ENCODE measurements at places on chromosomes 1 and 21.

GRCh38 chr1:46288485-46289133 is 14.8 kb downstream of the LRRC41 start:
- DNase-seq = no peak

GRCh38 chr1:55053265-55053954 is 14.1 kb downstream of the PCSK9 start:
- DNase-seq = no peak

DNA sequence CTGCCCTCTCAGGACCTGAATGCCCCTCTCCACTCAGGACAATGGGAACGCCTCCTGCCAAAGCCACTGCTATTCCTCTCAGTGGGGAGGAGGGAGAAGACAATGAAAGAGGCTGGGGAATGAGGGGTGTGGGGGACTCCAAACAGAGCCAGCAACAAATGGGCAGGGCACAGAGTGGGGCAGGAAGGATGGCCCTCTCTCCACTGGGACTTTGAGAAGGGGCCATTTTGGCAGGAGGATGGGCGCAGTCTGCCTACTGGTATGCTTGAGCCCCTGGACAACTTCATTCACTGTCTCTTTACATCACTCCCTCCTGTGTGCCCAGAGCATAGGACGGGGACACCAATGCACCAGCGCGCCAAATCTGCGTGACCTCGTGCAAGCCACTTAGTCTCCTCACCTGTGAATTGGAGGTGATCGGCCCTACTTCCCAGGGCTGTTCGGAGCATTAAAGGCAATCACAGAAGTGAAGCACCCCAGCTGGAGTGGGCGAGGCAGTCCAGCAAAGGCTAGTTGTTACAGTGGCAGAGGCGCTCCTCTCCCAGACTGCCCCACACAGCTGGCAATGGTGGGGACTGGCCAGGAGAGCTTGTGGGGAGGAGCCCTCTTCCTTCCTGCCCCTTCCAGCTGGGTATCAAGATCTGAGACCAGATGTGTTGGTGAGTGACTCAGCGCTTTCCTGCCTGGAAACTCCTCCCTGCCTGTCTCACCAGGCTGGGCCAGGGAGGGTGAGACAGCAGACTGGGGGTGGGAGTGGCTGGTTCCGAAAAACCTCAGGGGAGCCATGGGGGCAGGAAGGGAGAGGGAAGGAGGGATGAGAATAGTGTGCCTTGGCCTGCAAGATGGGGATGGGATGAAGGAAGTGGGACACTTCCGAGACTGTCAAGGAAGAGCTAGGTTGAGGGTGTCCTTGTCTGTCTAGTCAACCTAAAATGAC is 22.4 kb upstream of the SYNC start:
- no peak for DNase-seq

- DNase-seq = no peak
Observed at GRCh38 chr1:47395433-47395832, 20.7 kb upstream of the FOXE3 start.

DNA sequence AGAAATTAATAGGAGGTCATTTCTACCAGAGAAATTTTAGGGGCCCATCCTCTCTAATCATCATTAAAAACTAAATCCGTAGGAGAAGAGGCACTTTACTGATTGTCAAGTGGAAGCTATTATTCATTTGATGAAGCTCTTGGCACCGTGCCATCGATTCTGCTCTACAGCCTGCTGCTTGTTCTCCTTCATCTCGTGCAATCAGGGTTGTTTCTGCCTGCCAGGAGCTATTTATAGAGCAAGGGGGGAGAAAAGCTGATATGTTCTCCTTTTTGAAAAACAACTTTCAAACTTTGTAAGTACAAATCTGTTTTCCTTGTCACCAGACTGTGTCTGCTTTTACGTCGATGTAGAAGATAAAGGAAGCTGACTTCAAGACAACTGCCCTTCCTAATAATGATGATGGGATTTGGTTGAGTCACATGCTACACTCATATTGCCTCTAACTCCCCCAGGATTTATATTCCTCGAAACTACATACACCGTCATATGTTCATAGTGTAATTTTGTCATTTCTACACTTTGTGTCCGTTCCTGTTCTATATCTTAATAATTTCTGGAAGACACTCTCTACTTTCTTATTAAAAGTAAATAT is 169.6 kb upstream of the LHX8 start:
- DNase-seq = peak; percentile 20

- no peak for DNase-seq
Observed at GRCh38 chr1:116871779-116872146, 38.0 kb upstream of the PTGFRN start.

GRCh38 chr1:214793708-214794107 is 190.7 kb downstream of the CENPF start:
- DNase-seq = no peak

DNA sequence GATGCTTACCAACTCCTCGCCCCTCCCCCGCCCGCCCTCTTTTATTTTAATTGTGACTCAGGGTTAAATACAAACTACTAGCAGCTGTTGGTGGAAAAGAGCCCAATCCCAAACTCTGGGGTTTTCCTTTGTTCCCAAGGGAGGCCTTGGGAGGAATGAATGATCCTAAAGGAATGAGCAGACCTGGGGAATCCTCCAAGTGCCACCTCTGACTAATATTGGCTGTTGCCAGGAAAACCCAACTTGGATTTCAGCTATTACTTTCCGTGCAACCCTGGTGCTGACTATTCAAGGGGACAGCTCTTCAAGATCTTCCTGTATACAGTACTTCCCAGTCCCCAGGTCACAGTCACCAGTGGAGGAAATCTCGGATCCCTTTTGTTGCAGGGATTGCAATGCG is 1.3 kb upstream of the S100A10 start:
- no peak for DNase-seq

- no peak for DNase-seq
Observed at GRCh38 chr1:163442895-163443294, 121.1 kb downstream of the NUF2 start.

- peak; percentile 45 for DNase-seq
Observed at GRCh38 chr1:107782217-107782845, 182.6 kb downstream of the VAV3 start.

GRCh38 chr1:84780000-84780716 is 89.9 kb upstream of the SSX2IP start:
- no peak for DNase-seq
